ENCODE measurements at places on chromosomes 1 and 21. TPM values are rescaled to one million over a fixed set of nuclear protein-coding genes. Genes with fewer than 3 reads are reported as not detected.
A peak's percentile ranks its signal among the peaks of the same experiment; 100 is the strongest.

GRCh38 chr1:172863031-172863430 is 187.7 kb downstream of the TNFSF18 start:
- H3K27me3 ChIP-seq: no peaks in the 10 kb centered on the region
- DNase-seq: no peak
- H3K27ac ChIP-seq: no peak overlapping the region
- H3K4me3 ChIP-seq: no peak overlapping the region
- no peaks in the 10 kb centered on the region for H3K36me3 ChIP-seq

- H3K27me3 ChIP-seq: peaks cover 4% of the 10 kb centered on the region
- no peaks in the 10 kb centered on the region for H3K36me3 ChIP-seq
- no peak for DNase-seq
- no peak overlapping the region for H3K4me3 ChIP-seq
- H3K27ac ChIP-seq: no peak overlapping the region
Observed at GRCh38 chr21:44460441-44460755, 5.1 kb downstream of the LRRC3 start.

ADAMTSL4 gene
- 0.39 TPM for total RNA-seq

LRRC7 gene
- total RNA-seq: not detected

DNA sequence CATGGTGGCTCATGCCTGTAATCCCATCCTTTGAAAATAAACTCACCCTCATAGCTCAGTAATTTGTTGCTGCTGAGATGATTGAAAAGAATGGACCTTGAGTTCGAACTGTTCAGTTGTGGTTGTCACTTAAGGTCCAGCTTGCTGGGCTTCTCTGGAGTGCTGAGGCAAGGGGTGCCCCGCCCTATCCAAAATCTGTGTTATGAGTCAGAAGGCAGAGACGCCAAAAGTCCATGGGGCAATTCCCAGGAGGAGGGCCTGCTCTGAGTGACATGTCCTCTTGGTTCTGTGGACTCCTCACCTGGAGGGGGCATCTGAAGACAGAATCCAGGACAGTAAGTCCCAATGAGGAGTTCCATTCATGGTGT is 64.8 kb downstream of the MYOM3 start:
- H3K27ac ChIP-seq: no peak overlapping the region
- H3K4me1 ChIP-seq: no peaks in the 10 kb centered on the region
- no peak overlapping the region for H3K4me3 ChIP-seq
- H3K36me3 ChIP-seq: no peaks in the 10 kb centered on the region

GOLT1A gene
- total RNA-seq: not detected

GRCh38 chr1:14899686-14900085 is 253.9 kb upstream of the TMEM51 start:
- no peak overlapping the region for H3K4me3 ChIP-seq
- no peak for DNase-seq
- no peaks in the 10 kb centered on the region for H3K4me1 ChIP-seq
- no peaks in the 10 kb centered on the region for H3K36me3 ChIP-seq
- peaks cover 52% of the 10 kb centered on the region for H3K27me3 ChIP-seq

PLPPR5 gene
- not detected for total RNA-seq

CFHR3 gene
- total RNA-seq: not detected

- no peaks in the 10 kb centered on the region for H3K27me3 ChIP-seq
- H3K4me3 ChIP-seq: no peak overlapping the region
- no peak overlapping the region for H3K27ac ChIP-seq
- H3K36me3 ChIP-seq: peaks cover 2% of the 10 kb centered on the region
- peaks cover 17% of the 10 kb centered on the region for H3K4me1 ChIP-seq
Observed at GRCh38 chr1:246454655-246455054, 52.4 kb downstream of the SMYD3 start.

DNA sequence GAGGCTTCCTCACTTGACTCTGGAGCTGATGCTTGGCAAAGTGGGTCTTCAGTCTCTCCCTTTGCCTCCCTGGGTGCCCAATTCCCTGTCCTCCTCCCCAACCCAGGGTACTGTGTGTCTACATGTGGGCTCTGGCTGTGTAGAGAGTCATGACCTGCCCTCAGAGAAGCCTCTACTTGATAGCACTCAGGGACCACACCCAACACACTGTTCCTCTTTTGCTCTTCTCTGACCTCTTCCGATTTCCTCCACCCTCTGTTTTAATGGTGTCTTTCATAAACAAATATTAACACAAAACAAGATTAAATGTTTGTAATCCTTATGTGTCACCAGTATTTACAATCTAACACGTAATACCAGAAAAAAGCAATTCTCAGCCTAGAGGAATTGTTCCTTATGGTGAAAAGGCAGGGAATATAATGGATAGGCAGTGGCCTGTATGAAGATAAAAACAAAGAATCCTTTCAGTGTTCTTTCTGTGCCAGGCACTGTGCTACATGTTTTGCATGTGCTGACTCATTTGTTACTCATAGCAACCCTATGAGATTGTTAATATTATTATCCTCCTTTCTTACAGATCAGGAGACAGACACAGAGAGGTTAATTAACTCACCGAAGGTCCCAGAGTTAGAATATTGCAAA is 58.2 kb downstream of the HSD3B1 start:
- no peak overlapping the region for H3K27ac ChIP-seq
- no peak for DNase-seq
- H3K4me1 ChIP-seq: peaks cover 2% of the 10 kb centered on the region
- no peak overlapping the region for H3K4me3 ChIP-seq
- peaks cover 4% of the 10 kb centered on the region for H3K36me3 ChIP-seq
- peaks cover 40% of the 10 kb centered on the region for H3K27me3 ChIP-seq

SLAMF7 gene
- total RNA-seq: 3.9 TPM

- no peaks in the 10 kb centered on the region for H3K27me3 ChIP-seq
- H3K4me3 ChIP-seq: no peak overlapping the region
- H3K36me3 ChIP-seq: no peaks in the 10 kb centered on the region
- no peak for DNase-seq
- no peak overlapping the region for H3K27ac ChIP-seq
Observed at GRCh38 chr1:26630634-26631033, 65.2 kb upstream of the ARID1A start.

DNA sequence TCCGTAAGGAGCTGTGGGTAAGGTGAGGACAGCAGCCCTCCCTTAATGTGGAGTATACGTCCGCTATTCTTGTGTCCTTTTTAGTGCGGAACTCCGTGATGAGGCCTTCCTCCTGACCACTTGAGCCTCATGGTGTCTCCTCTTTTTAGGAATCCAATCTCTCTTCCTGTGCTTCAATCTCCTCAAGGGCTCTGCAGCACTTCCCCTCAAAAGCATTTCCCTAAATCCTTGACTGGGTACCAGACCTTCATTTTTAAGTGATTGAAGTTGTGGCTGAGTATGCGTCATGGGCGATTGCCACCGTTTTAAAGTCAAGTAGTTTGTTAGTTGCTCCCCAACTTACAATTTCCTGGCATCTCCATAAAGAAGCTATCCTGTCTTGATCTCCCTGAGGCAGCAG is 62.8 kb downstream of the SAMSN1 start:
- H3K4me1 ChIP-seq: peaks cover 13% of the 10 kb centered on the region
- H3K27ac ChIP-seq: peak overlapping the region; percentile 77
- DNase-seq: no peak
- peaks cover 4% of the 10 kb centered on the region for H3K36me3 ChIP-seq
- H3K27me3 ChIP-seq: no peaks in the 10 kb centered on the region

DNA sequence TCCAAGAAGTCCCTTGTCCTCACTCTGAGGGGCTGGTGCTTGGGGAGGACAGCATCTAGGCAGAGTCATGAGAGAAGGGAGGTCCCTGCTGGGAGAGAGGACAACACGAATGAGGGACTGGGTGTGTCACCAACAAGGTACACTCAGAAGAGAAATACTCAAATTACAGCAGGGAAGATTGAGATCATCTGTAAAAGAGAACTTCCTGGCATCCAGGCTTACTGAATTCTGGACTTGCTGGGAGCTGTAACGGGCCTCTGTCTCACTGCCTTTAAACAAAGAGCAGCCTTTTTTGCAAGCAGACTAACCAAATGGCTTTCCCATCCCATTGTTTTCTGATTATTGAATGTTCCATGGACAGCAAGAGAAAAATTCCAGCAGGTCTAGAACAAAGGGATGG is 195.7 kb upstream of the RAB4A start:
- no peak for DNase-seq
- no peak overlapping the region for H3K4me3 ChIP-seq
- no peaks in the 10 kb centered on the region for H3K27me3 ChIP-seq
- no peak overlapping the region for H3K27ac ChIP-seq
- H3K36me3 ChIP-seq: no peaks in the 10 kb centered on the region

UBE2U gene
- total RNA-seq: not detected

TMCC2 gene
- 10.2 TPM for total RNA-seq

KLHDC7A gene
- not detected for total RNA-seq

DNA sequence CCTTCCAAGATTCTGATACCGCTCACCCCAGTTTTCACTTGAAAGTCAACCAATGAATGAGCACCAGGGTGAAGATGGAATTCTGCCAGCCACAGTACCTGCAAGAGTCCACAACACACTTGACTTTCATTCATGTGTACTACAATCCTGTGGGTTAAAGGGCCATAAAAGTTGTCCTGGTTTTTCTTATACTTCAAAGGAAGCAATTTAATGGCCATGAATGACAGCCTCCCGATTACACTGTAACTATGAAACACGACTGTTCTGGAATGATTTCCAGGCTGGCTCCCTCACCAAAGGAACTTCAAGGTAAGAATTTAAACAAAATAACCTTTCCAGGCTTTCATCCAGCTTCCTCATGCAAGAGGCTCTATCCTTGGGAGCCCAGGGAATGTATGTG is 502.8 kb downstream of the SMYD3 start:
- H3K36me3 ChIP-seq: no peaks in the 10 kb centered on the region
- H3K27me3 ChIP-seq: no peaks in the 10 kb centered on the region
- H3K27ac ChIP-seq: no peak overlapping the region
- no peaks in the 10 kb centered on the region for H3K4me1 ChIP-seq
- no peak for DNase-seq

- H3K36me3 ChIP-seq: peaks cover 2% of the 10 kb centered on the region
- H3K27ac ChIP-seq: no peak overlapping the region
- no peak for DNase-seq
- peaks cover 4% of the 10 kb centered on the region for H3K4me1 ChIP-seq
Observed at GRCh38 chr1:41322835-41323234, 38.4 kb upstream of the FOXO6 start.

DNA sequence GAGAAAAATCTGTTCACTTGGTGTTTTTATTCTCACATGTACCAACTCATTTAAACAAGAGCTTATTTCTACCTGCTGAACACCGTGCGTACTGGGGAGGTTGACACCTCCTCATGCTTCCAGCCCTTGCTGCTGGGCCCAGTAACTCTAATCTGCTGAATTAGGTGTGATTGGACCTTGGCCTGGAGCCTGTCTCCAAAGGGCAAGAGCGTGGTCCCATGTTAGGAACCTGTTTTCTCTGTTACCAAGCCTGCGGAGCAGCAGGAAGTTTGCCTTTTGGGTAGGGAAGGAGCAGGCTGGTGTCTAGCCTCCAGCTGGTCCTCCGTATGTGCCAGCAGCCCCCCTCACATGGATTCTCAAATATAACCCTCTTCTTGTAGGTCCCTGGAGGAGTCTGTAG is 10.9 kb upstream of the SLC27A3 start:
- no peak for DNase-seq
- H3K4me1 ChIP-seq: no peaks in the 10 kb centered on the region
- H3K27ac ChIP-seq: no peak overlapping the region
- peaks cover 3% of the 10 kb centered on the region for H3K36me3 ChIP-seq
- no peak overlapping the region for H3K4me3 ChIP-seq

GRCh38 chr1:24435782-24436365 is 20.3 kb downstream of the NIPAL3 start:
- H3K27ac ChIP-seq: peak overlapping the region; percentile 21
- no peak overlapping the region for H3K4me3 ChIP-seq
- DNase-seq: no peak
- H3K36me3 ChIP-seq: peaks cover 5% of the 10 kb centered on the region
